HuH-7 (cell line): ENCODE measurements at places on chromosomes 2 and 18.

DNA sequence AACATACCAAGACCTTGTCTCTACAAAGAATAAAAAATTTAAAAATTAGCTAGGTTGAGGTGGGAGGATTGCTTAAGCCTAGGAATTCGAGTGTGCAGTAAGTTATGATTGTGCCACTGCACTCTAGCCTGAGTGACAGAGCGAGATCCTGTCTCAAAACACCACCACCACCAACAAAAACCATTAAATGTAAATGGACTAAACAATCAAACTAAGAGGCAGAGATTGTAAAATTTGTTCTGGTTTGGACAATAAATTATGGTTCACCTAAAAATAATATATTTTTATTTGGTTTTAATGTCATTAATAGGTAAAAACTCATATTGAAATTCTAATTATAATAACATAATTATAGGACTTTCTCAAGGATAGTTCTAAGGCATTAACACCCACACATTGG lies 9.9 kb upstream of the ATIC start:
- no peak for DNase-seq

DNA sequence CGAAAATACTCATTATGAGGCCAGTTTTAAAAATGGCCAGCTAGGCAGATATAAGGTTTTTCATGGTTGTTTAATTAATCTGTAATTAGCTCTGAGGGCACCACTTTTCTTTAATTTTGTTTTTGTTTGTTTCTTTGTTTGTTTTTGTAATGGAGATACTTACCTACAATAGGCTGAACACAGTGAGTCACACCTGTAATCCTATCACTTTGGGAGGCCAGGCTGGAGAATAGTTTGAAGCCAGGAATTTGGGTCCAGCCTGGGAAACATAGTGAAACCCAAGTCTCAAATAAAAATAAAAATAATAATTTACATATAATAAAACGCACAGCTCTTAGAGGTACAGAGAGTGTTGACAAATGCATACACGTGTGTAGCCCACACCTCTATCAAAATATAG lies 56.8 kb upstream of the MSH2 start:
- DNase-seq: no peak

DNA sequence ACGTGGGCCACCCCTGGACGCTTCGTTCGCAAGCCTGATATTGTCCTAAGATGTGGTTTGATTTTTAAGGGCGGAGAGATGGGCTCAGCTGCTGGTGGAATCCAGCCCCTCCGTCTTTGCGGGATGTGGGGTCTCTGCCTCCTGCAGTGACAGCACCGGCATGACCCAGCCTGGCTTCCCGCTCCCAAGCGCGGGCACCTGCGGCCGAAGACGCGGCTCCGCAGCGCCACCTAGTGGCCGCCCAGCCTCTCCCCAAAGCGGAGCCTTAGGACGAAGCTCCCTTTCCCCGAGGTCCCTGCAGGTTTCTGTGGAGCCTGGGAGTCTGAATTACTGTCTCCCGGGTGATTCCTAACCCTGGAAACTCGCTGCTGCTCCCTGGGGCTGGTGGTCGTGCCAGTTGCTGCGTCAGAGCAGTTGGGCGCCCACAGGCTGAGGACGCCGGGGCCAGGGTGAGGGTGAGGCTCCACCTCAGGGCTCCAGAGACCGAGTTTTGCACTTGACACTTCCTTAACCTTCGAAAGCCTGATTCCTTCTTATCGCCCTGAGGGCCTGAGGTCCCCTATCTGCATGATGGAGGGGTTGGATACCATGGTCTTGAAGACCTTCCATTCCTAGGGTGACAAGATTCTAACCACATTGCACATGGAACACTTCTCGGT lies 137.5 kb downstream of the TPO start:
- DNase-seq: peak; percentile 70

DNA sequence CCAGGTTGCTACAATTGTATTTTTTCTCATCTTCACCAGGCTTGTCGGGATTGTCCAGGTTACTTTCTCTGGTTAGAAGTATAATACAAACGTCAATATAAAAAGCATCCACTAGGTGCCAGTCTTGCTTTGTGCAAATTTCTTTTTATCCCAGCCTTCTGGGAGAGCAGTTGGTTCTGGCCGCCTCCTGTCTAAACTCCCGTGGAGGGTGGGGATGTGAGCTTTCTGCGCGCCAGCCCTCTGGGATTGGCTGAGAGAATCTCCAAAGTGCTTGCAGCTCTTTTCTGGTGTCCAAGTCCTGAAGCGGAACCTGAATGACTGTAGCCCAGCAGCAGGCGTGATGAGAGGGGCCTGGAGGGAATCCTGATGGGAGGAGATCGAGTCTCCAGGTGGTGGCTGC lies 22.4 kb upstream of the TOGARAM2 start:
- DNase-seq: peak; percentile 62

GRCh38 chr18:7169601-7170000 lies 52.0 kb upstream of the LAMA1 start:
- DNase-seq: no peak

DNA sequence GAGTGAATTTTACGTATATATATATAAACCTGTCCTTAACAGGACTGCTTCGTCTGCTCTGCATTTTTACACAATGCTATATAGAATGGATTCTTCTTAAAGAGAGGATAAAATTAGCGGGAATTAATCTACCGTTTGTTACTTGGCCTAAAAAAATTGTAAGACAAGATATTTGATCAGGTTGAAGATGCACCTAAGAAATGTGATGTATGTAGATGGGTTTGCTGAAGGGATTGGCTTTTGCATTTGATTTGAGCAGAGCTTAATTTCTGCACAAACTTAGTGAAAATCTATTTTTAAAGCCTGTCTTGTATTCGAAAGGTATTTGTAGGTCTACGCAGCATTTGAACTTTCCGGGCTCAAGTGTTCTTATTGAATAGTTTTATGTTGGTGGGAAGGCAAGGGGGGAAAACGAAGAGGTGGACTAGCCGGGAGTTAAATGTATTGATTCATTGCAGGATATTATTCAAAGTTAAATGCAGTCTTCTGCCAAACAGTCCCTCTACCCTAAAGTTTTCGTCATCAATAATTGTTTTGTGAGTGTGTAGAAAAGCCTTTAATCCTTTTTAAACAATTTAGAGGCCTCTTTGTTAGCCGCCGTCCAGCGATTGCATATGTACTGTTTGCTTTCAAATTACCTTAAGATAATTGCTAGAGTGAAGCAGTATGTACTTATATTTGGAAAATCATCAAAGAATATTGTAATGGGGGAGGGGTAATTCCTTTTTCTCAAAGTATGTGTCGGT lies 1.2 kb downstream of the PPP1CB start:
- DNase-seq: peak; percentile 9

- DNase-seq: no peak
Measured at GRCh38 chr2:15989559-15989958, 49.2 kb downstream of the MYCN start.

GRCh38 chr2:142052220-142052863 lies 78.5 kb downstream of the LRP1B start:
- DNase-seq: no peak

GRCh38 chr2:68237976-68238580 lies 14.3 kb downstream of the PPP3R1 start:
- DNase-seq: no peak

GRCh38 chr2:44723921-44724320 lies 217.6 kb upstream of the SIX3 start:
- no peak for DNase-seq

GRCh38 chr2:239337877-239338484 lies 62.8 kb downstream of the HDAC4 start:
- DNase-seq: no peak

- no peak for DNase-seq
Measured at GRCh38 chr2:25938345-25938744, 44.0 kb downstream of the KIF3C start.

DNA sequence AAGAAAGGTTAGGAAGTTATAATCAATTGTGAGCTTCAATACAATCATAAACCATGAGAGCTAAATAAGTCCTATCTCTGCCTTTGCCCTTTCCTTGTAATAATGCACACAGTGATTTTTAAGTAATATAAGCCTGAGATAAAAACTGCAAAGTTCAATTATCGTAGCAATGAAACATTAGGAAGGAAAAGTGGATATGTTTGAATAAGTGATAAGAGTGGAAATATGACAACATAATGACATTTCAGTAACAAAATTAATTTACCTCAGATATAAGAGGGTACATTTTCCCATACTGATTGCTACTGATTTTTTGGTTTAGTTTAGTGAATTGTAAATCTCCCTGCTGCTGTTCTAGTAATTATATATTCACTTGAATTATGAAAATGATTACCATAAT lies 164.2 kb upstream of the FANCL start:
- no peak for DNase-seq

DNA sequence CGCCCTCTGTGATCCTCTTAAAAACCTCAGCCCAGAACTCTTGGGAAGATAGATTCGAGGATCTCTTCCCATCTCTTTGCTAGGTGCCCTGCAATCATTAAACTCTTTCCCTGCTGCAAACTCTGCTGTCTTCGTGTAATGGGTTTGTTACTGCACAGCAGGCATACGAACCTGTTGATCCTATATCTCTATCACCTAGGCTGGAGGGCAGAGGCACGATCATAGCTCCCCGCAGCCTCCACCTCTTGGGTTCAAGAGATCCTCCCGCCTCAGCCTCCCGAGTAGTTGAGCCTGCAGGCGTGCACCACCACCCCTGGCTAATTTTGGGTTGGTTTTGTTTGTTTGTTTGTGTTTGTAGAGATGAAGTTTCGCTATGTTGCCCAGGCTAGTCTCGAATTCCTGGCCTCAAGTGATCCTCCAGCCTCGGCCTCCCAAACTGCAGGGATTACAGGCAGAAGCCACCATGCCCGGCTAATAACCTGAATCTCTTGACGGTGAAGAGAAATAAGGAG lies 493 bp upstream of the BBS5 start:
- no peak for DNase-seq

GRCh38 chr2:174662459-174662858 lies 64.9 kb upstream of the WIPF1 start:
- DNase-seq: no peak

- DNase-seq: no peak
Measured at GRCh38 chr2:107063228-107063627, 177.3 kb upstream of the ST6GAL2 start.

- no peak for DNase-seq
Measured at GRCh38 chr2:75637568-75637967, 9.0 kb upstream of the MRPL19 start.

DNA sequence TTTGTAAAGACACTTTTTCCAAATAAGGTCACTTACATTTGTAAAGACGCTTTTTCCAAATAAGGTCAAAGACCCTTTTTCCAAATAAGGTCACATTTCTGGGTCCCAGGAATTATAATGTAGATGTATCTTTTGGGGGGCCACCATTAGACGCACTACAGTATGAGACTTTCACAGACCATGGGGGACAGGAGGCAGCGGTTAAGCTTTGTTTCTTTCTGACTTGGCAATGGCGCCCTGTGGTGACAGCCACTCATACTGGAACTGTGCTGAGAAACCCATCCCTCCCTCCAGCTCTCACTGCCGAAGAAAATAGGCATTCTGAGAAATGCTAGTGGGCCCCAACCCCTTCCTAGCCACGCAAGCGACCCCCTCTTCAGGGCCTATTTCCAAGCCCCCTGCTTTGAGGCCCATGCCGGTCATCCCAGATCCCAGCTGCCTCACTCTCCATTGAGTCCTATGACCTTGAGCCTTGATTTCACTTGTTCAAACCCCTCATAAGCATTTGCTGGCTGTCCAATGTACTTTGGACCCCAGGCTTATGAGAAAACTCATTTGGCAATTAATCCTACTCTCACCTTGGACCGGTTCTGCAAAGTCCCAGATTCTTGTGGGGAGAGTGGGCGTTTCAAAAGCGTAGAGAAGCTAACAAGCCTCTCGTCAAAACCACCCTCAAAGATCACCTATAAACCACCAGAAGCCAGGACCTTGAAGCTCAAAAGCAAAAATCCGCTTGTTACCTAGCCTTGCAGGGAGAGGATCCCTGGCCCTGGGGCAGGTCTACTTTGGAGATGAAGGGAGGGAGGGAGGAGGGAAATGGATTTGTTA lies 11.3 kb upstream of the SPATA3 start:
- no peak for DNase-seq

DNA sequence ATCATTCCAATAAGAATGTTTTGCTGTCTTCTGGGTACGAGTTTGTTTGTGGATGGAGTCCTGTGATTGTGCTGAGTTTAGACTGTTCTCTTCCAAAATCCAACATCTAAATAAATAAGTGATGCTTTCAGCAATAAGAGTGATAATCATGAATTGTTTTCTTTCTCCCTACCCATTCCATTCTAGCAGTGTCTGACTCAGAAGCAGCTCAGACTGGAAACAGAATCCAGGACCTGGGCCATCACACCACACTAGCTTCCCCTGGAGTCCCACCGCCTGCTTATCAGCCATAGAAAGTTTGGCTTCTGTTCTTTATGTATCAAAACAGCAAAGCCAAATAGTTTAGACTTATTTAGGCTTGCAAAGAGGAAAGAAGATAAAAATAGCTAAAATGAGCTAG lies 76.4 kb upstream of the CNGA3 start:
- no peak for DNase-seq

- DNase-seq: no peak
Measured at GRCh38 chr2:132860220-132860619, 190.2 kb upstream of the LYPD1 start.

DNA sequence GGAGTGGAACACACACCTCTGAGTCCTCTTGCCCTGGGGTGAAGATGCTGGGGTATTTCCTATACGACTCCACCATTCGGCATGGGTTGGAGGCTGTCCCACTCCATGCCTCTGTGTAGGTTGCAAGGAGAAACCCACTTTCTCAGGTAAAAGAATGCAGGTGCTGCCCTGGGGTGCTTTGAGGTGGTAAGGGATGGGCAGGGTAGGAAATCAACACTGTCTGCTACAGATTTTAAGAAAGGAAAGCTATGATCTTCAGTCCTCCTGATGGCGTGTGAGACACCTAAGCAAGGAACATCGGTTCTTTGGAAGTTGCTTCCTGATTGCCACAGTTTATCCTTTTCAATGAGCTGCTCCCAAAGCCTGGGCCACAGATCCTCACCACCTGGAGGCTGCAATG lies 209.2 kb downstream of the NCK2 start:
- no peak for DNase-seq

DNA sequence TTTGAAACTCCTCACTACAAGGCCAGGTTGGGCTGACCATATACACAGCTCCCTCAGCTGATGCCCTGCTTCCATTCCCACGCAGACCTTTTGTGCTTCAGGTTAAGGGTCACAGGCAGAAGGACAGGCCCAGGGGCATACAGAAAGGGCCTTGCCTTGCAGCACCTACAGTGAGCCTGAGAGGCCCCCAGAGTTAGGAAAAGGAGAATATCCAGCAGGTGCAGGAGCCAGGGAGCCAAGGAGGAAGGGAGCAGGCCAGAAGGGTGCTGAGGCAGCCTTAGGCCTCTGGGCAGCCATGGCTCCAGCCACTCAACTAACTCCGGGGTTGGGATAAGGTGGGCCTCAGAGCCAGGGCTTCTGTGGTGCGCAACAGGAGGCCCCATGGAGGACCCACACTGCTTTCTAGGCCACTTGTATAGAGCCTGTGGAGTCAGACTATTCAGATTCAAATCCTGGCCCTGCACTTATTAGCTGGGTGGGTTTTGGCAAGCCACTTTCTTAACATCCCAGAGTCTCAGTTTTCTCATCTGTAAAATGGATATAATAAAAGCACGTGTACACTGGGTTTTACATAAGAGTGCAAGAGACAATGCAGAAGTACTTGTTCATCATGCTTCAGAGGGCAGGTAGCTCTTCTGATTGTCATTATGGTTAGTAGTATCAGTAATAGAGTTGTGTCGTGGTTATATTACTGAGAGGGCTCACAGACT lies 214.6 kb upstream of the HAAO start:
- DNase-seq: no peak
